ENCODE measurements at places on chromosomes 16 and 17.

GRCh38 chr16:67807148-67807682, 526 bp downstream of the TSNAXIP1 start:
- H3K27me3 ChIP-seq = no peaks in the 10 kb centered on the region
- H3K27ac ChIP-seq = no peak overlapping the region
- peak overlapping the region; percentile 96 for H3K4me3 ChIP-seq

- H3K4me3 ChIP-seq = peak overlapping the region; percentile 91
- no peaks in the 10 kb centered on the region for H3K27me3 ChIP-seq
- DNase-seq = no peak
- H3K27ac ChIP-seq = peak overlapping the region; percentile 85
Observed at GRCh38 chr16:72664056-72664508, 383.8 kb downstream of the ZFHX3 start.

GRCh38 chr17:66383333-66383732, 80.9 kb downstream of the PRKCA start:
- no peak overlapping the region for H3K27ac ChIP-seq
- H3K4me3 ChIP-seq = no peak overlapping the region
- no peaks in the 10 kb centered on the region for H3K36me3 ChIP-seq

GRCh38 chr16:82684256-82684655, 57.5 kb downstream of the CDH13 start:
- no peak for DNase-seq
- H3K36me3 ChIP-seq = no peaks in the 10 kb centered on the region
- H3K4me3 ChIP-seq = no peak overlapping the region
- no peak overlapping the region for H3K27ac ChIP-seq
- H3K4me1 ChIP-seq = no peaks in the 10 kb centered on the region
- H3K27me3 ChIP-seq = no peaks in the 10 kb centered on the region

- DNase-seq = no peak
- H3K27ac ChIP-seq = no peak overlapping the region
- no peak overlapping the region for H3K4me3 ChIP-seq
- H3K4me1 ChIP-seq = no peaks in the 10 kb centered on the region
Observed at GRCh38 chr17:83067718-83068261, 11.6 kb upstream of the METRNL start.

GRCh38 chr16:22397931-22398330, 23.5 kb upstream of the CDR2 start:
- H3K36me3 ChIP-seq = no peaks in the 10 kb centered on the region
- no peaks in the 10 kb centered on the region for H3K27me3 ChIP-seq
- H3K4me1 ChIP-seq = no peaks in the 10 kb centered on the region
- no peak for DNase-seq
- no peak overlapping the region for H3K27ac ChIP-seq

DNA sequence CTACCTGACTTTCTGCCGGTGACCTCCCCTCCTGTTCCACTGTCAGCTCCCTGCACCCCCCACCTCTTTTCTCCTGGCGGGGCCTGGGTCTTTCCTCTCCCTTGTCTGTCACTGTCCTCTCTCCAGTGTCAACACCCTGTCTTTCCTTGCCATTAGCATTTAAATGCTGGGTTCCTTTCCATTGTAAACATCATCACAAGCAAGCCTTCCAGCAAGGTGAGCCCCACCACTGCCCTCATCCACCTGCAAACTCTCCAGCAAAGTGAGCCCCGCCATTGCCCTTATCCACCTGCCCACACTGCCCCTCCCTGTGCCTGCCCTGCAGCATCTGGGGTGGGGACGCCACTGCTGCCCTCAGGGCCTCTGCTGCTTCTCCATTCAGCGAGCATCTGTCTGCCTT, 195.0 kb downstream of the ENGASE start:
- H3K4me3 ChIP-seq = no peak overlapping the region
- DNase-seq = no peak
- no peaks in the 10 kb centered on the region for H3K4me1 ChIP-seq
- no peak overlapping the region for H3K27ac ChIP-seq
- H3K27me3 ChIP-seq = no peaks in the 10 kb centered on the region

DNA sequence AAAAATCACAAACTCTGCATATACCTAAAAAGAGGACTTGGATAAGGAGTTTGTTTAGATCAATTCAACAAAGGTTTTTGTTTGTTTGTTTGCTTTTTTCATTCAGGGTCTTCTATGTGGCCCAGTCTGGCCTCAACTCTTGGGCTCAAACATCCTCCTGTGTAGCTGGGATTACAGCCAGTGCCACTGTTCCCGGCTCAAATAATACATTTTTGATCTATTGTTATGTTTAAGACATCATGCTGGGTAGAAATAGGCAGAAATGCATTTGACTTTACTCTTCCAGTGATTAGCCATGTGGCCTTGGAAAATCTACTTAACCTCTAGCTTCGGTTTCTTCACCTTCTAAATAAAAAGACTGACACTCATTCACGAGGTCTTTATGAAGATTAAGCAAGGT, 11.5 kb downstream of the MAP2K6 start:
- no peaks in the 10 kb centered on the region for H3K27me3 ChIP-seq
- no peak overlapping the region for H3K27ac ChIP-seq
- H3K4me3 ChIP-seq = no peak overlapping the region
- H3K36me3 ChIP-seq = no peaks in the 10 kb centered on the region
- H3K4me1 ChIP-seq = peaks cover 10% of the 10 kb centered on the region

DNA sequence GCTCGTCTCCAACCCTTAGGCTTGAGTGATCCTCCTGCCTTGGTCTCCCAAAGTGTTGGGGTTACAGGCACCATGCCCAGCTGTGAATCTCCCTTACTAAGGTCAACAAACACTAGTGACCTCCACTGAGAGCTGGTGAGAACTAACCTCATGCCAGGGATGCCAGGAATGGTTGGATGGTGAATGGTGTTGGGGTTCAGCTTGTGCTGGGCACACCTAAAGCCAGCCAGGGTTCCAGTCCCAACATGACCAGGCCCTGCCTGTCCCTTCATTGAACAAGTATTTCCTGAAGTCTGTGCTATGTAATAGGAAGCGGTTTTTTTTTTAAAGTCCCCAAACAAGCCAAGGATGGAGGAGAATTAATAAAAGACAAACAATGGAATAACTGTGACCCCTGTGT, 56.0 kb upstream of the TOB1 start:
- H3K27ac ChIP-seq = no peak overlapping the region
- no peak for DNase-seq
- H3K4me1 ChIP-seq = peaks cover 43% of the 10 kb centered on the region
- no peaks in the 10 kb centered on the region for H3K27me3 ChIP-seq

DNA sequence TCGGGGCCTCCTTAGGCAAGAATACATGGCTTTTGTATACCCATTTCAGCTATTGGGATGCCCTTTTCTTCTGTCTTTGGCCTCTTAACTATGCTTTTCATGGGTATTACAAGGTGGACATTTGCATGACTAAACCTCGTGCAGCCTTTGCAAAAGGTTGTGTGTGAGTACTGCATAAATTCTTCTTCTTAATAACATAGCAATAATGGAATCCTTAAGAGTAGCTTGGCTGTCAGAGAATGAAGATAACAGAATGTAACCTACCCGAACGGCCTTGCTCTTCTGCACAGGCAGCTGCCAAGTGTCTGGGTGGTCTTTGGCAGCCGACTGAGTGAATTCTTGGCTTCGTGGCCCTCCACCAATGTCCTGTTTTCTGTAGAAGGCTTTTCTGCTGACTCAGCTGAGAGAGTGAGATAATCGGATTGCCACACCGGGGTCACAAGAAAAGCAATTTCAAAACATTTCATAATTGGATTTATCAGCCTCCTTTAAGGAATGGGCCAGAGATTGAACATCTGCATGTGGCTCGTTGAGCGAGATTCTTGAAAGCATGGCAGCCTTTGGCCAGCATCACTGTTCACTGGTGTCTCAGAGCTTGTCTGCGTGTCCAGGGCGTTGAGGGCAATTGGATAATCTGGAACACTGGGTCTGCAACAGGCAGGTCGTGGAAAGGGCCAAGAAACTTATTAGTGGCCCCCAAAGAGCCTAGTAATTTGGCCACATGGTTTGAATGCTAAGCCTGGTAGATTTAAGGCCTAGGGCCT, 13.4 kb downstream of the IRF8 start:
- 0 out of 2 replicates have a peak, but pooled peaks cover 2% of the 10 kb centered on the region for H3K4me1 ChIP-seq
- H3K27me3 ChIP-seq = peaks cover 8% of the 10 kb centered on the region
- no peaks in the 10 kb centered on the region for H3K36me3 ChIP-seq
- no peak overlapping the region for H3K27ac ChIP-seq

DNA sequence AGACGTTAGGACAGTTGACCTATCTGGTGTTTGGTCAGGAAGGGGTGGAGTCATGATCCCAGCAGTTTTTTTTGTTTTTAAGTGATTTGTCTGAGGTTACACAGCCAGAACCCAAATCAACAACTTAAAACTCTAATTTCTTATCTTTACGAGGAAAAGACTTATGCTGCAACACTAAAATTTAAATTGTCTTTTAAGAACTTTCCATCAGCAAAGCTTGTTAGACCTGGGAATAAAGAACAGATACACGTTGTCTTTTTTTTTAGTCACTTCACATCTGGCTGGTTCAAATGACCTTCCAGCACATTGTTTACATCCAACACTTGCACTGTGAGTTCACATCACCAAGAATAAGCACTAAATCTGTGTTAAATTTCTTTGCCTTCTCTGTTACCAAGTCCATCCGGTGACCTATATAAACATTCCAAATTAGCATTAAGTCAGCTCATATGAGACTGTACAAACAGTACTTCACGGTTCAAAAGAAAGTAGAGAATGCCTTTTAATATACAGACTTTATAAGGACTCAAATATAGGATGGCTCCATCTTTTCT, 115.0 kb downstream of the HS3ST2 start:
- peaks cover 13% of the 10 kb centered on the region for H3K4me1 ChIP-seq
- no peaks in the 10 kb centered on the region for H3K27me3 ChIP-seq
- H3K36me3 ChIP-seq = no peaks in the 10 kb centered on the region
- H3K4me3 ChIP-seq = no peak overlapping the region

DNA sequence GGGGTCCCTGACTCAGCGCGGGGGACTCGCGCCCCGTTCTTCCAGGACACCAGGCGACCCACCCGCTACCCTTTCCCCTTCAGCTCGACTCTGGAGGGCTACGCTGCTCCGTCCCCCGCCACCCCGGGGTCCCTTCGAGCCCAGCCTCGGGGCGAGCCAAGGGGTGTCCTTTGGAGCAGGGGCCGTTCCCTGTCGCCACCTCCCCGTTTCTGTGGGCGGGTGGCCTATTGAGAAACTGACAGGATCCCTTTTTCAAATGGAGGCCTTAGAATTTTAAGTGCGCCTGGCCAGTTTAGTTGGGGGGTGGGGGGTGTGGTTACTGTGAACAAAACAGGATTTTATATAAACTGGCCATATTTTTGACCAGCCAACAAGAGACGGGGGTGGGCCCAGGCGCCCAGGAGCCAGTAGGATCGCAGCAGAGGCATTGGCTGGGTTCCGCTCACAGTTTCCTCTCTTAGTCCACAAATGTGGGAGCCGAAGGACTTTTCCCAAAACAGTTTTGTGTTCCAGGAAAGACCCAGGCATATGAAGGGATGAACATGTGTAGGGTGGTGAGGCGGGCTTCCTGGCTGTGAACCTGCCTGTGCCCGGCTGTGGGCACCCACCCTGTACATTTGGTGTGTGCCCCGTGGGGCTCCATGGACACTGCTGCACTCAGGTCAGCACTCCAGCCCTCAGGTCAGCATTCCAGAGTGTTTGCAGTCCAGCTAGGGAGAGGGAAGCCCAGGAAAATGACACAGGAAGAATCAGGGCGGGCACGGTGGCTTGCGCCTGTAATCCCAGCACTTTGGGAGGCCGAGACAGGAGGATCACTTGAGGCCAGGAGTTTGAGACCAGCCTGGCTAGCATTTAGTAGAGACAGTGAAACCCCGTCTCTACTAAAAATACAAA, 722 bp upstream of the TIMP2 start:
- H3K4me1 ChIP-seq = peaks cover 4% of the 10 kb centered on the region
- peak overlapping the region; percentile 60 for H3K4me3 ChIP-seq
- peak overlapping the region; percentile 70 for H3K27ac ChIP-seq
- no peaks in the 10 kb centered on the region for H3K27me3 ChIP-seq
- peaks cover 3% of the 10 kb centered on the region for H3K36me3 ChIP-seq

GRCh38 chr16:51550800-51551347, 399.8 kb upstream of the SALL1 start:
- H3K4me1 ChIP-seq = 0 out of 2 replicates have a peak, but pooled peaks cover under 1% of the 10 kb centered on the region
- no peaks in the 10 kb centered on the region for H3K36me3 ChIP-seq
- no peak overlapping the region for H3K27ac ChIP-seq
- H3K27me3 ChIP-seq = no peaks in the 10 kb centered on the region

DNA sequence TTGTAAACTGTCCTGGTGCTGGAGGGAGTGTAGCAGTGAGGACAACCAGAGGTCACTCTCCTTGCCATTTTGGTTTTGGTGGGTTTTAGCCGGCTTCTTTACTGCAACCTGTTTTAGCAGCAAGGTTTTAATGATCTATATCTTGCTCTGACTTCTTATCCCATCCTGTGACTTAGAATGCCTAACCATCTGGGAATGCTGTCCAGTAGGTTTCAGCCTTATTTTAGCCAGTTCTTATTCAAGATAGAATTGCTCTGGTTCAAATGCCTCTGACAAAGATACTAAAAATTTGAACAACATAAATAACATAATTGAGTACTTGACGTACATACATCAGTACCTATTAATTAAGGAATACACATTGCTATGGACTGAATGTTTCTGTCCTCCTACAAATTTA, 93.3 kb upstream of the TOM1L1 start:
- H3K36me3 ChIP-seq = no peaks in the 10 kb centered on the region
- no peaks in the 10 kb centered on the region for H3K27me3 ChIP-seq
- H3K27ac ChIP-seq = no peak overlapping the region

GRCh38 chr17:58302919-58303585, 22.3 kb upstream of the MPO start:
- no peaks in the 10 kb centered on the region for H3K27me3 ChIP-seq
- DNase-seq = no peak
- peaks cover 6% of the 10 kb centered on the region for H3K4me1 ChIP-seq
- no peak overlapping the region for H3K4me3 ChIP-seq
- no peak overlapping the region for H3K27ac ChIP-seq
- no peaks in the 10 kb centered on the region for H3K36me3 ChIP-seq

DNA sequence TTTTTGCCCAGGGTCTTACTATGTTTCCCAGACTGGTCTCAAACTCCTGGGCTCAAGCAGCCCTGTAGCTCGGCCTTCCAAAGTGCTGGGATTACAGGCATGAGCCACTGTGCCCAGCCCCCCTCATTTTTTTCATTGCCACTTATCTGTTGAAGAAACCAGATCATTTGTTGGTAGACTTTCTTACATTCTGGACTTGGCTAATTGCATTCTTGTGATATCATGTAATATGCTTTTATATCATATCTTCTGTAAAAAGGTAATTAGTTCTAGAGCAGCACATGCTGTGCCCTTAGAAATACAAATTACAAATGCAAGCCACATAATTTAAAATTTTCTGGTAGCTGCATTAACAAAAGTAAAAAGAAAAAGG, 53.9 kb downstream of the PPM1E start:
- H3K4me3 ChIP-seq = no peak overlapping the region
- no peak overlapping the region for H3K27ac ChIP-seq
- no peaks in the 10 kb centered on the region for H3K27me3 ChIP-seq
- H3K4me1 ChIP-seq = no peaks in the 10 kb centered on the region
- DNase-seq = no peak
- H3K36me3 ChIP-seq = no peaks in the 10 kb centered on the region

GRCh38 chr16:49834531-49835151, 21.3 kb downstream of the ZNF423 start:
- DNase-seq = peak; percentile 72
- H3K27me3 ChIP-seq = no peaks in the 10 kb centered on the region
- no peak overlapping the region for H3K4me3 ChIP-seq
- H3K27ac ChIP-seq = no peak overlapping the region
- no peaks in the 10 kb centered on the region for H3K36me3 ChIP-seq
